ENCODE measurements at places on chromosomes 2 and 18.

GRCh38 chr2:218128781-218129457 is 3.1 kb downstream of the CXCR2 start:
- DNase-seq, result no peak

DNA sequence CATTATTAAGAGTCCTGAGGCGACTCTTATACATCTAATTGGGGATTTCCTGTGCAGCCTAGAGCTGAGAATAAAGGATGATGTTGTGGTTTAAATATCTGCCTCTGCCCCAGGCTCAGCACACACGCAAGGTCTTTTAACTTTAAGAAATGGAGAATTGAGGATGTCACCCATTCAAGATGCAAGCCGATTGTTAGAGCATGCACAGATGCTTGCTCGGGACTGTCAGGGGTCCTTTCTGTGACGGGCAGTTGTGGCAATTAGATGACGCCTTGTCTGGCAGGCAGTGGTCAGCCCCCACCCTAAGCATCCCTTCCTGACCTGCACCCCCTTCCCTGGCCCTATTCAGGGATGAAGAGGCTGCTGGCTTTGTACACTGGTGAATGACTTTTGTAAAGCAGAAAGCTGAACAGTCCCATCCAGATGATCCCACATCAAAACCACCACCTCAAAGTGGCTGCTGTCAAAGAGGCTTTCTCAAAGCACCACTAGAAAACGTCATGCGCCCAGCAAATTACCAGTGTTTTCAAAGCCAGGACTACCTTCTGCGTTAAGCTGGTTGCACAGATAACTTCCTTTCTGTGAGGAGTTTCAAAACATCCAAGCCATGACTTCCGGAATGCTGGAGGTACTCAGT is 23.7 kb downstream of the FAM178B start:
- DNase-seq, result peak; percentile 86

- no peak for DNase-seq
Observed at GRCh38 chr2:222290736-222291484, 7.9 kb downstream of the PAX3 start.

- no peak for DNase-seq
Observed at GRCh38 chr2:221104361-221104811, 467.7 kb downstream of the EPHA4 start.

DNA sequence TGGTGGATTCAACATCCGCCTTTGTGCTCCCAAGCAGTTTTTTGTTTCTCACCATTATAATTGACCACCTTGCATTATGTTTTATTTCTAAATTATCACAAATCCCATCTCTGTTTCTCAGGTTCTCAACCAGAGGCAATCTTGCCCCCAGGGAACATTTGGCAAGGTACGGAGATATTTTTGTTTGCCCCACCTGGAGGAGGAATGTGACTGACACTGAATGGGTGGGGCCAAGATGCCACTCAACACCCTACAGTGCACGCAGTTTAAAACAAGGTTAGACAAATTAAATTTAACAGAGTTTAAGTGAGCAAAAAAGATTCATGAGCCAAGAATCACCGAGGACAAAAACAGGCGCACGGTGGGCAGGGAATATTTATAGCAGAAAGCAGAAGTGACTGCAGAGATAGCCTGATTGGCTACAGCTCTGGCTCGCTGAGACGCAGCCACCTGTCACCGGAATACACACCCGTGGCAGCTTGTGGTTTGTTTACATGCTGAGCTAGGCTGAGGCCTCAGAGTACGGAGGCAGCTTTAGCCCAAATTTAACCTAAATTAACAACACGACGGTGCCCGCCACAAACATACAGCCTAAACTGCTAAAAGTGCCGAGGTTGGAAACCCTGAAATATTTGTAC is 150.0 kb upstream of the ALKAL2 start:
- DNase-seq, result peak; percentile 85

Data from activated CD8-positive, alpha-beta memory T cell treated with anti-CD3 and anti-CD28 coated beads, Interleukin-2, amount 10 ng/mL, durations not matched to agents 7 days and 5 days (primary cell).